ENCODE measurements at places on chromosomes 5 and 9.

DNA sequence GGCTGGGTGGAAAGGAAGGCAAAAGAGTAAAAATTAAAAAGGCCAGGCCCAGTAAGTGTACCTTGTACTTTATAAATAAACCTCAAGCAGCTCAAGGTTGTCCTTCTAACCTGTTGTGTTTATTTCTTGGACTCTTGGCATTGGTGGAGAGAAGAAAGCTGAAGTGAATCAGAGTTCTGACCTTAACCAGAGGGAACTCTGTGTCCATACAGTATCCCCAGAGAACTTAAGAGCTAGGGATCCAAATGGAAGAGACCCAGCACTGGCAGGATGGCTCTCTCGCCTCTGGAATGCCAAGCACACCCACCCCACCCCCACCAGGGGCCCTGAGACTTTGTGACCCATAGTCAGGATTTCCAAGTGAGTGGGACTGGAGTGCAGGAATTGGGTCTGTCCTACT lies 14.2 kb downstream of the NUDT2 start:
- no peak for DNase-seq

DNA sequence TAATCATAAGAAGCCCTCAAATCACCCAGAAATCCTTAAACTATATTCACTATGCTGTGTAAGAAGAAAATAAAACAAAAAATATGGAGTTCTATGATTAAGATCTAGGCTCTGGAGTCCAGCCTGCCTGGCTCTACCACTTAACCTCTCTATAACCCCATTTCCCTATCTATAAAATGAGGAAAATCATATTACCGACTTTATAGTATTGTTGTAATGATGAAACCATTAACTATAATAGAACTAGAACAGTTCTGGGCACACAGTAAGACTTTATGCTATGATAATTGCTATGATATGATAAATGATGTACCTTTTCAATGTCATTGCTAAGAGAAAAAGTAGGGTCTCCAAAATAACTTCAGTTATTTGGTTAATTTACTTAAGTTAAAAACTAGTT lies 40.3 kb downstream of the MPDZ start:
- DNase-seq = no peak

DNA sequence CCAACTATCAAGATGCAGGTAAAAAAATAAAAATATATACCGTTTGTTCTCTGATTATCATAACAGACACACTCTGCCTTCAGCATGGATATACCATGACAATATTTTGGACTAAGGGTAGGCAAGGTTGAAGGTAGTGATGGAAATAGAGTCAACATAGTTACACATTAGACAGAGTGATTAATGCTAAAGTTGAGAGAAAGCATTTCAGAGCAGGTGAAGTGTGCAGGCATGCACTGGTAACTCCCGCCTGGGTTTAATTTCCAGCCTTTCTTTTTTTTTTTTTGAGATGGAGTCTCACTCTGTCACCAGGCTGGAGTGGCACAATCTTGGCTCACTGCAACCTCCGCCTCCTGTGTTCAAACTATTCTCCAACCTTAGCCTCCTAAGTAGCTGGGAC lies 458.5 kb downstream of the TLR4 start:
- no peak for DNase-seq

DNA sequence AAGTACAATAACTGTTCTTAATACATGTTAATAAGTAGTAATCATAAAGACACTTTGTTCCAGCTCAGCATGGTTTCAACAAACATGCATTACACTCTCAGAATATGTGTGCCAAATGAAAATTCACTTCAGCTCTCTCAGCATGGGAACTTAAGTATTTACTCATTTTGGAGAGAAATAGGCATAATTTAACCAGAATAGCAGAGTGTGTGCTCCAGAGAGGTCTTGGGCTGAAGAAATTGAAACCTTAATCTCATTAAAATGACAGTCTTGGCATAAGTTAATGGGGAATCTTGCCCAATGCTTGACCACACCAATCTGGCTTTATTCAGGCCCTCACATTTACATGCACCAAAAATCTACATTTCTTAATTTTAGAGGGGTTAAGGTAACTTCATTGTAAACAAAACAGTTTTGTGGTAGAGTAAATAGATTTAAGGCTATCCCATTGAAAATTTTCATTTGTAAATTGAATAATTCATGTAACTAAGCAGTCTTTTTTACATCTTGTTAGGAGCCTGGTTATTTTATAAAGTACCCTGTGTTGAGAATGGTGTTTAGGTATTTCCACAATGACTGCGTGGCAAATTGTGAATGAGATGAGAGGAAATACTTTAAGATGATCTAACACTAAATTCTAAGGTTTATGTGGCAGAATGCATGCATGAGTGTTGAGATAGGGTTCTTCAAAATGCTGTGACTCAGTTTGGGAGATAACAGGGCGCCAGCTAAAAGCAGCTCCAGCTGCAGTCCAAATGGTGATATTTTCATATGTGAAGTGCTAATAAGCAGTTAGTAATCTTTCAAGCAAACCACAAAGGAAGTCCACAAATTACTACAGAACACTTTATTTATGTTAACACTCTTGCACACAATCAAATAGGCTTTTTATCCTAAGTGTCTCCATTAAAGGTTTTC lies 11.3 kb upstream of the LOX start:
- DNase-seq = no peak

- DNase-seq = no peak
Observed at GRCh38 chr9:110808599-110808980, 140.0 kb downstream of the MUSK start.

DNA sequence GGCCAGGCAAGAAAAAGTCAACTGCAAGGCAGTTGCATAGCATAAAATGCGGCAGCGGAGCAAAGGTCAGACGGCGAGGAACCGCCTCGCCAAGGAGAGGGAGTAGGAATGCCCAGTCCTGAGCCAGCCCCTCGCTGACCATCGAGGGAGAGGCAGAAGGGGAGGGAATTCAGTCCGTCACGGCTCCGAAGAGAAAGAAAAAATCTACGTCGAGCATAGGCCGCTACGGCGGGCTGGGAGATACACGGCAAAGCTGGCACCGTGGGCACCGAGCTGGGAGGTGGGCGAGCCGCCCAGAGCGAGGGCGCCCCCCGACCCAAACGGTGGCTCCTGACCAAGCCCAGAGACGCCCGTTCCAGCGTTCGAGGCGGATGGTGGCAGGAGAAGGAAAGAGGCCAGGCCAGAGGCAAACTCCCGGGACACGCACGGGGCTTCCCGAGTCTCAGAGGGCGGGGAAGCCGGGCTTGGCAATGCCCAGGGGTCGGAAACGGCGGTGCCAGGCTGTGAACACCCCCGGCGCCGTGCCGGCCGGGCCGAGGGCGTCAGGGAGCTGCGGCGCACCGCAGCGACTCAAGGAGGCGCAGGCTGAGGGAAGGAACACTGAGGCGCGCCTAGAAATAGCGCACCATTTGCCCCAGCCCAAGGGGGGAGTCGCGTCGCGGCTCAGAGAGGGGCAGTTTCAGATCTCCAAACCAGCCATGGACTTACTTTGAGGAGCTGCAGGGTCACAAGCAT lies 518 bp downstream of the SPRY4 start:
- DNase-seq = no peak

GRCh38 chr5:174503461-174504265 lies 220.7 kb upstream of the MSX2 start:
- DNase-seq = peak; percentile 64

- no peak for DNase-seq
Observed at GRCh38 chr5:92421942-92422341, 1038.8 kb upstream of the ARRDC3 start.

GRCh38 chr5:133895979-133896845 lies 72.2 kb downstream of the C5orf15 start:
- no peak for DNase-seq

DNA sequence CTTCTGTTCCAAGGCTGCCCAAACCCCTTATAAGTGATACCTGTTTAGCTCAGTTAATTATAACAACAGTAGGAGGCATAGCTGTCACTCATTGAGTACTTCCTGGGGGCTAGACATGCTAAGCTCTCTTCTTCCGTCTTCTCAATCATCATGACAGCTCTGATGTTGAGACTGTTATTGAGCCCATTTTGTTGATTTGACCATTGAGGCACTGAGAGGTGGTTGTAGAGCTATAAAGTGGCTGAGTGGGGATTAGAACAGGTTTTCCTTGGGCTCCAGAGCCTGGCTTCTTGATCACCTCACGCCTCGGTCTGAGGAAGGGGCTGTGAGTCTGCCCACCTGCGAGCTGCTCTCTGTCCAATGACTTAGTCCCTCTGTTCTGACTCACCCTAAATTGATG lies 26.0 kb upstream of the RPL26L1 start:
- DNase-seq = no peak

DNA sequence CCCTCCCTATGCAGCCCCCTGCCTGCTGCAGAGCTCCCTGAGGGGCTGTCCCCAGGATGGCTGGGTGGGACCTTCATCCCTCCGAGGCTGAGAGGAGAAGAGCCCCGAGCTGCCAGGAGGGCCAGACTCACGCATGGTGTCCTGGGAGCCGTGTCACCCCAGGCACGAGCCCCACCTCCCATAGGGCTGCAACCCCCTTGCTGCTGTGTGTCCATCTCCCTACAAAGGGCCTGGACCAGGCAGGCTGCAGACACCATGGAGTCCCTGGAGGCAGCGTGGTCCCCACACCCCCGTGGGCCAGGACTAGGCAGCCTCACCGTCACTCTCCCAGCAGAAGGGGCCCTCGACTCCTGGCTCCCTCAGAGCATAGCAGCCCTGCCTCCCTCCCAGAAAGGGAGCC lies 11.2 kb upstream of the SEC16A start:
- DNase-seq = no peak

DNA sequence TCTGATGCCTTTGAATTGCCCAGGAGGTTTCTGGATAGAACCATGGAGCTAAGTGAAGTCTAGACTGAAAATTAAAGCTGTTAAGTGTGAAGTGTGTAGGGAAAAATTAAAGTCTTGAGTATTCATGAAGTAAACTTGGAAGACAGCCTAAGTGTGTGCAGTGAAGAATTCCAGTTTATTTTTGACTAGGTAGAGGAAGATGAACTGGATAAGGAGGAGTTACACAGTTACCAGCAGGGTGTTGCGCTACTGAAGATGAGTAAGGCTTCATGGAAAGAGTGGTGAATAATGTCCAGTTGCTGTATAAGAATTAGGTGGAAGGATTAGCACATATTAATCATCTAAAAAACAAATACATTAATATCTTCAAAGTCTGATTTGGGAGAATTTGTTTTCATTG lies 5.7 kb upstream of the CHD1 start:
- no peak for DNase-seq

GRCh38 chr5:147869112-147869511 lies 9.4 kb upstream of the SCGB3A2 start:
- DNase-seq = no peak

GRCh38 chr9:120579139-120580050 lies 572 bp downstream of the CDK5RAP2 start:
- DNase-seq = no peak

DNA sequence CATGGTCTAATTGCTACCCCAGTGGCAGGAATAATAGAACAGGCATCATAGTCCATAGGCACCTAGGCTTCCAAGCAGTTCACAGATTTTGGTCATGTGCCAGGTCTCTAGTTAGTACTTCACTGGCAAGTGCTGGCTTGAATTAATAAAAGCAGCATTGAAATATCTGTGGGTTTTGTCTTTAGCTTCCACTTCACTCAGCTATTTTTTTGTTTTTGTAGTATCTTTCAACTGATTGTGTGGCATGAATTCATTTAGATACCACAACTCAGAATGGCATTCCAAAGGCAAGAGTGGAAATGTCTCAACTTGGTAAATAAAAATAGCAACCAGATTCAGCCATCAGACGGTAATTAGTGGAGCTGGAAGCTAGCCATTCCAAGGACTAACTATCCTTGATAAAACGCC lies 27.9 kb upstream of the ITGA2 start:
- DNase-seq = no peak

DNA sequence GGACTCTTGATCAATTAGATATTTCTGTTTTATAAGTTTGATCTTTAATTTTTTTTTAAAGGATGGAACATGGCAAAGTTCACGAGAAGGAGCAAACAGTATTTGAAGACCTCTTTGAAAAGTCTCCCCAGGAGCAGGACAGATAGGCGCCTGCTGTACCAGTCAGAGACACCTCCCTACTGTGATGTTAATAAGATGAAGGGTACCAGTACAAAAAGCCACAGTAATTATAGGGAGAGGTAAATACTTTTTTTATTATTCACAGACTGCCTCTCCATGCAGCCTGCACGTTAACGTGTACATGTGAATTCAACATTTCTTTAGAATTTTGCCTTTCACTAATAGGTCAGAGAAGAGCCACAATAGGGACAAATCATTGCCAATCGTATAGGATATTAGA lies 146.5 kb upstream of the CDH6 start:
- no peak for DNase-seq

- peak; percentile 2 for DNase-seq
Observed at GRCh38 chr9:73269430-73270101, 117.9 kb downstream of the ANXA1 start.

GRCh38 chr5:151480384-151481293 lies 33.2 kb downstream of the SLC36A1 start:
- no peak for DNase-seq

DNA sequence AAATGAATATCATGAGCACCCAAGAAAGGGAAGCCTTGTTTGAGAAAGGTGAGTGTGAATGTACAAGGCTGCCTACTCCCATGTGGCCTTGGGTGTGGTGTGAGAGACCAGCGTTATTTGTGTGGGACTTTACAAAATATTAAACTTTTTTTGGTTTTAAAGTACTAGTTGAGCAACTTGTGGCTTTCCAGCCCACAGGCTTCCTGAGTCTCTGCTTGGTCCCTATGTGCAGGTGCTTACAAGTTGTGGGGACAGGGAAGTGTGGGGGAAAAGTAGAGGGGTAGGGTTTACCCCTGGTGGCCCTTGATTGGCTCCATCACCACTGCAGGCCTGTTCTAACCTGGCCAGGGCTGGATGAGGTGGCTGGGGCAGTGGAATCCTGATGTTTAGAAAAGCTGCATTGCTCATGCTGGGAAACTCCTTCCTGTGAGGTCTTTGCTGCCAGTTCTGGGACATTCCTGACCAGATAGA lies 19.7 kb downstream of the PTTG1 start:
- no peak for DNase-seq

GRCh38 chr5:89204756-89205155 lies 321.8 kb upstream of the MEF2C start:
- DNase-seq = no peak

DNA sequence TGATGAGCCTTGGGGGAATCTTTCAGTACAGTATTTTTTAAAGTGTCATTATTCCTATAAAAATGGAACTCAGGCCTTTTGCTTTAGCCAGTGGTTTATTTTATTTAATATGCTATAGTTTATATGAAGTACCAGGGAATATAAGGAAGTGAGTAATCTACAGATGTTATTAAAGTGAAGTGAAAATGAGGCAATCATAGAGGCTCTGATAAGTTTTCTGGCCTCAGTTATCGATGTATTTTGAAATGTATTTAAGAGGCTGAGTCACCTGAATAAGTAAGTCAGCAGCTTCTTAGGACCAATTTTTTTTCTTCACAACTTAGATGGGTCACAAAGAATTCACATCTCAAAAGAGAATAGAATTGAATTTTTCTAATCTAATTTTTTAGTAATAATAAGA lies 829.0 kb downstream of the DNAH5 start:
- DNase-seq = no peak
